ENCODE measurements at places on chromosomes 11 and 22.

GRCh38 chr11:79266396-79266795, 174.4 kb downstream of the TENM4 start:
- DNase-seq = no peak

DNA sequence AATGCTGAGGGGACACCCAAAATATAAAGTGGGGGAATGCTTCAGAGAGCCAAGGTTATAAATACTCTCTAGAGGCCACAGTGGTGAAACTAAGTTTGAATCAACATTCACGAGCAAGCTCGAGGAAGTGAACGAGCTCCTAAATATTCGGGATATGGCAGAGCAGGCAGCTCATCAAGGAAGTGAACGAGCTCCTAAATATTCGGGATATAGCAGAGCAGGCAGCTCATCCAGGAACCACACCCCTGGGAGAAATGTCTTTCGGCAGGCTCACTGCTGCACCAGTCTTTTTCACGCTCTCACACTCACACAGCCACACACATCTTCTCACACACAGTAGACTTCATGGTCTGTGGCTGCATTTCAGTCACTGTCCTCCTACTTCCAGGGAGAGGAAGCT, 787.5 kb downstream of the OPCML start:
- no peak for DNase-seq

- DNase-seq = no peak
Observed at GRCh38 chr22:41636467-41636866, 15.4 kb downstream of the XRCC6 start.

DNA sequence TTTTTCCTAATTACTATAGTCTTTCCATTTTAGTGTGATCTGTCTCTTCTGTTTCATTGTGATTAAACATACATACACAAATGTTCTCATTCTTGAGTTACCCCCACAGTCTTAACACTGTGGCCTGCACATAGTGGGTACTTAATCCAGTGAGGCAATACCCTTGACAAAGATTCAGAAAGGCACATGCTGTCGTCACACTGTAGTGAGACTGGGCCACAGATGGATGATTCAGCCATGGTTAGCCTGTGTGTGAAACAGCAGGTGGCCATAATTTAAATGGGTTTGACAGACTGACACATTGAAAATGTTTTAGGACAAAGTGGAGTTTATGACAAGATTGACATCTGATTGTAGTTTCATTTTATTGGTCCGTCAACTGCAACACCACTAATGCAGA, 313.1 kb downstream of the C11orf87 start:
- DNase-seq = no peak

DNA sequence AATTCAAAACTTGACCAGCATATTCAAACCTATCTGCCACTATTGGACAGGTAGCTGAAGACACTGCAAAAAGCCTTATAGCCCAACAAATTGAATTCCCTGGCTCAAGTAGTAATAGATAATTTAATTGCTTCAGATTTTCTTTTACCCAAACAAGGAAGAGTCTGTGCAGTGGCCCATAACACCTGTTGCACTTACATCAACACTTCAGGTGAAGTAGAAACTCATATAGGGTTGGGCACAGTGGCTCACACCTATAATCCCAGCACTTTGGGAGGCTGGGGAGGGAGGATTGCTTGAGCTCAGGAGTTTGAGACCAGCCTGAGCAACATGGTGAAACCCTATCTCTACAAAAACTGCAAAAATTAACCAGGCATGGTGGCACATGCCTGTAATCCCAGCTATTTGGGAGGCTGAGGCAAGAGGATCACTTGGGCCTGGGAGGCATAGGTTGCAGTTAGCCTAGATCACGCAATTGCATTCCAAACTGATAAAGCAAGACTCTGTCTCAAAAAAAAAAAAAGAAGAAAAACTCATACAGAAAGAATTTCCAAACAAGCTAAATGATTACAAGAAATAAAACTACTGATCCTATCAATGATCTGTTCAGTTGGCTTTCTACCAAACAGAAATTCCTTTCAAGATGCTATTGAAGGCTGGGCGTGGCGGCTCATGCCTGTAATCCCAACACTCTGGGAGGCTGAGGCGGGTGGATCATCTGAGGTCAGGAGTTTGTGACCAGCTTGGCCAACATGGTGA, 9.5 kb downstream of the FOLR3 start:
- DNase-seq = peak; percentile 25

DNA sequence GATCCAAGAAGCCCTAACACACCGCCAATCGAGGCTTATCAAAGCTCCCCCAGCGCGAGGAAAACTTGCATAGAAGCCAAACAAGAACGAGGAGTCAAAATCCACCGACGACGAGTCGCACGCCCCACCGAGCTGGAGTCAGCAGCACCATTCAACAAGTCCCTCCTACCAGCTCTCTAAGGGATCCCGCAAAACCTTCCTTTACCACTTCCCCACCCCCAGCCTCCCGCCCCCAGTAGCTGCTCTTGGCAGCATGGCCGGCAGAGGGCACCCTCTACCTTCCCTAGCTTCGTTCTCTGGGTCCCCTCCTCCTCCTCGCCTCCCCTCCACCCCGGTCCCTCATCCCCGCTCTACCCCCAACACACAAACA, 1.4 kb downstream of the BDNF start:
- peak; percentile 85 for DNase-seq

DNA sequence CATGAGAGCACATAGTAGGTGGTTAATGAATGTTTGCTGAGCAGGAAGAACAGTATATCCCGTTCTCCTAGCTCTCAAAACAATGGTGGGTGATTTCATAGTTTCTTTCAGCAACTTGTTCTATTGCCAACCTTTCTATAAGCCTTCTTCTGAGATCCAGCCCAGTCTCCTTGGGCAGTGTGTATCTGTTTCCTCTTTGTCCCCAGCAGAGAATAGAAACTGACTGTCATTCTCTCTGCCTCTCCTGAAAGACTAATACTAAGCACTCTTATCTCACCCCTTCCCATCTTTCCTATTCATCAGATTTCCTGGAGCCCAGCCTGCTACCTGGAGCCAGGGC, 272.9 kb downstream of the ST3GAL4 start:
- no peak for DNase-seq

- peak; percentile 52 for DNase-seq
Observed at GRCh38 chr11:13717331-13717730, 48.9 kb downstream of the FAR1 start.

- DNase-seq = no peak
Observed at GRCh38 chr11:124172101-124172500, 11.0 kb upstream of the OR10D3 start.

DNA sequence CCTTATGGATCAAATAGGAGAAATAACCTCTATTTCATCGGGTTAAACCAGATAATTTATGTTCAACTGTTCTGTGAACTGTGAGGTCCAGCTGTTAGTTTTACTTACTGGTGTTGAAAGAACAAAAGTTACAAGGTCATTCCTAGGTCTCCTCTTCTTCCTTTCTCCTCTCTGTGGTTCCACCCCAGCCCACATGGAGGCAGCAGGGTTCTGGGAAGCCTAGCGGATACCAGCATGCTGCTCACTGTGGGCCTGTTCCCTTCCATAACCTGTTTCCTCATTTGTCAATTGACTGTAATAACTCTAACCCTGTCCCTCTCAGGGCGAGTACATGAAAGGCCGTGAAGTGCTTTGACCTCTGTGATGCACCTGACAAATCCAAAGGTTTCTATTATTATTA, 27.8 kb downstream of the RELT start:
- DNase-seq = peak; percentile 60

DNA sequence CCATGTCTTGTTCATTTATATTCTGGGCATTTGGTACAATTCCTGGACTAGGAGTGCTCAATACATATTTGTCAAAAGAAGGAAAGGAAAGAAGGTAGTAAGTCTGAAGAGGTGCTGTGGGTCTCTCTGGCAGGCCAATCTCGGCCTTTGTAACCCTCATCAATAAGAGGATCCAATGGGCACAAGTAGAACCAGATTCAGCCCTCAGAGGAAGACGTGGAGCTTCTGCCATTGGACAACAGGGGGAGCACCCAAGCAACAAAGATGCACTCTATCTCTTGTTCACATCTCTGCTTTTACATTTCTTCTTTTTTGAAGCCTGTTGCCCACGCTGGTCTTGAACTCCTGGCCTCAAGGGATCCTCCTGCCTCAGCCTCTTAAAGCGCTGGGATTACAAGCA, 2.2 kb upstream of the VPS11 start:
- DNase-seq = no peak

- DNase-seq = no peak
Observed at GRCh38 chr22:46673662-46674236, 53.6 kb downstream of the GRAMD4 start.

- no peak for DNase-seq
Observed at GRCh38 chr11:61972112-61972671, 4.8 kb upstream of the FTH1 start.

DNA sequence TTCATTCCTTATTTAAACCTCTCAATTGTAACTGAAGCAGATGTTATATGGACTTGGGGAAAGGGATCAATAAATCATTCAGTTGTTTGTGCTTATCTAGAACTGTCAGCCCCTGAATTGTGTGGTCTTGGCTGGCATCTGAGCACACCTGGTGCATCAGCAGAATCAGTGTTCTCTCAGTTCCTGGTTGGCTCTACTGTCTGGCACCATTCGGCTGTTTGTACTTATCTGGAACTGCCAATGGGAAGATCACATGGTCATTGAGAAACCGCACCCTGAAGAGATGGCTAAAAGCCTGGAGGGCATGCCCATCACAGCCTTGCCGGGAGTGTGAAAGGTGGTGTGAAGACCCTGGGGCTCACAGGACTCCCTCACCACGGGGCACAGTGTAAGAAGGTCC, 37.1 kb upstream of the EHF start:
- no peak for DNase-seq

GRCh38 chr11:12724301-12725054, 50.3 kb downstream of the TEAD1 start:
- peak; percentile 92 for DNase-seq

DNA sequence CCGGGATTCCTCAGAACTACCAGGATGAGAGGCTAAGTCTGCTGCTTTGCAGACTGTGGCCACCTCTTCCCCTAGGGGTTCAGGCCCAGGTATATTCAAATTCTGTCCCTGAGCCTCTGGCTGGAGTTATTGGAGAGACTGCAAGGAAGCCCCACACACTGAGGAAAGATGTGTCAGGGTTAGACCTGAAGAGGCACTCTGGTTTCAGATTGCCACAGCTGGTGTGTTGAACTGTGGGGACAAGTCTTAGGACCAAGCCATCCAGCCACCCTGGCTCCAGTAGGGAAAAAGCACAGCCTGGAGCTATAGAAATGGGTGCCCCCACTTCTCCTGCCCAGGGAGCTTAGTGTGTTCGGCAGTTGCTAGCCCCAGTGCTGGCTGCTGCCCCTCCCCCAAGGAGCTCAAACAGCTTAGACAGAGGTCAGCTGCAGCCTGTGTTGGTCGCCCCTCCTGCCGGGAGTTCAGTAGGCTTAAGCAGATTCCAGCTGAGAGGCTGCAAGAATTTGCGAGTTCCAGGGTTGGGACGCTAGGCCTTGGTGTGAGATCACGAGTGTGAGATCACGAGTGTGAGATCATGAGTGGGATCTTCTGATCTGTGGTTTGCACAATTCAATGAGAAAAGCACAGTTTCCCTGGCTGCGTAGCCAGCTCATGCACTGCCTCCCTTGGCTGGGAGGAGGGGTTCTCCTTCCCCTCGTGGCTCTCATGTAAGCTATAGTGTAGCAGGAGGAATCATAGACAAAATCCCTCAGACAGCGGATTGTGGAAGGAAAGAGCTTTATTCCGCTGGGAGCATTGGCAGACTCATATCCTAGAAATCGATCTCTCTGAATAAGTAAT, 552.1 kb upstream of the CHORDC1 start:
- DNase-seq = no peak

DNA sequence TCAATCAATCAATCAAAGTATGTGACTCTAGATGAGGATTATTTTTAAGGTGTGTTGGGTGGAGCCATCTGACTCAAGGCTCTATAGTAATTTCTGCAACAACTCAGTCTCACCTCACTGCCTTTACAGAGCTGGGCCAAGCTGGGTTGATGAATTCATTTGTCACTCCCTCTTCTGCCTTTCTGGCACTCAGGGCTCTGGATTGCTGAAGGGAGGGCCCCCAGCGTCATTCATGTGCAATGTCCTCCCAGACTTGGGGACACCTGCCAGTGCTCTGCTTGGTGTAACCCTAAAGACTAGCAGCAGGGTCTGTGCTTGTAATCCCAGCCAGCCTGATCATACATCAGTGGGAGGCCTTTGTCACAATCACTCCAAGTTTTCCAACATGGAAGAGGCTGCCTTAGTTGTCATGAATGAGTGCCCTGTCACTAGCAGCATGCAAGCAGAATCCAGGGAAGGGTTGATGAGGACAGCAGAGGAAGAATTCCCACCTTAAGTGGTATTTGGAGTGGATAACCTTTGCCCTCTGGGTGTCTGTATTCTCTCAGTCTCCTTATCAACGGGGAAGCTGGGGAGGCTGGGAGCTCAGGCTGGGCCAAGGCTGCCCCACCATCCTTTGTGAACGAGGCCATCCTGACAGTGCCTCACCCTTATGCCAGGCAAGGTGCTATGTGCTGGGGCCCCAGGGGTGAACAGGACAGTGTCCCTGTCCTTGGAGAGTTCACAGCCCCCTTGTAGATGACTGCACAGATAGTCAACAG, 2.0 kb upstream of the TP53I11 start:
- no peak for DNase-seq

DNA sequence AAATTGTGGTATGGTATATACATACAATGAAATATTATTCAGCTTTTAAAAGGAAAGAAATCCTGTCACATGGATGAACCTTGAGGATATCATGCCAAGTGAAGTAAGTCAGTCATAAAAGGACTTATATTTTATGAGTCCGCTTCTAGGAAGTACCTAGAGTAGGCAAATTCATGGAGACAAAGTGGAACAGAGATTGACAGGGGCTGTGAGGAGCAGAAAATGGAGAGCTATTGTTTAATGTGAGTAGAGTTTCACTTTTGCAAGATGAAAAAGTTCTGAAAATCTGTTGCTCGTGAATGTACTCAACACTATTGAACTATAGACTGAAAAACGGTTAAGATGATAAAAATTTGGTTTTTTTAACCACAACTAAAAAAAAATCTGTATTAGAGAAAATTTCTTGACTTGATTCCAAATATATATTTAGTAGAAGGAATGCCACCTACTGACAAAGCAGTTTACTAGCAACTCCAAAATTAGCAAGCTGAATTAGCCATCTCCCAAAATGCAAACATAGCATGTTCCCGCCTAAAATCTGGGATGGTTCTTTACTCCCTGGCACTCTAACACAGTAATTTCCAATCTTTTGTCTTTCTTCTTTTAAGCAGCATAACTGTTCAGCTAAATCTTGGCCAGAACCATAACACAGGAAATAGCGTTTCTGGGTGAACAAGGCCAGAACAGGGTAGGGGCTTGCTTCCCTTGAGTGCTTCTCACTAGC, 1.5 kb downstream of the UFD1 start:
- DNase-seq = no peak

DNA sequence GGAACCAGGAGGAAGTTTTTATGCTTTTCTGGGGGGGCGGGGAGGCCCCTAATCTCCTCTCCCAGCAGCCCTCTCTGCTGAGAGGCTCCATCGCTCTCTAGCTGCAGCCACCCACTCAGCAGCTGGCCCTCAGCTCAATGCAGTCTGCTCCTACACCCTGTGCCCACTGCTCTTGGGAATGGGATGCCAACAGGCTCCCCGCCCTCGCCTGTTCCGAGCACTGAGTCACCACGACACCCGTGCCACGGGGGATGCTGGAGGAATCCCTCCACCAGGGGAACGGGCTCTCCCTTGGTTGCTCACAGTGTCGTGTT, 23.5 kb upstream of the SUSD2 start:
- DNase-seq = peak; percentile 62
